ENCODE measurements at places on chromosomes 7 and 10. TPM values are rescaled to one million over a fixed set of nuclear protein-coding genes. Genes with fewer than 3 reads are reported as not detected.

DNA sequence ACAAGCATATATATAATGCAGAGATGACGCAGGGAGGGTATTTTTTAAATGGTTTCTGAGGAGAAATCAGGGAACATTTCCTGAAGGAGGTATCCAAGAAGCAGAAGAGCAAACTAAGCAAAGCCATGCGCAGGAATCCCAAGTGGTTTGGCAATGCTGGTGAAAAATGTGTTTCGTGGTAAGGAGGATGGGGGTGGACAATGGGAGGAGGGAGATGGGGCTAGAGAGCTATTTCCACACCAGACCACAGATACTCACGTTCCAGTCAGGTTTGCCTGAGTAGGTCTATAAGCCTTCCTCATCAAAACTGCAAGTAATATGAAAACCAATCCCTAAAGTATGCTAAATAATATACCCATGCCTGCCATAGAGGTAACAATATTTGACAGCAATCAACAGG is 223.7 kb upstream of the MKLN1 start:
- no peak for DNase-seq

DNA sequence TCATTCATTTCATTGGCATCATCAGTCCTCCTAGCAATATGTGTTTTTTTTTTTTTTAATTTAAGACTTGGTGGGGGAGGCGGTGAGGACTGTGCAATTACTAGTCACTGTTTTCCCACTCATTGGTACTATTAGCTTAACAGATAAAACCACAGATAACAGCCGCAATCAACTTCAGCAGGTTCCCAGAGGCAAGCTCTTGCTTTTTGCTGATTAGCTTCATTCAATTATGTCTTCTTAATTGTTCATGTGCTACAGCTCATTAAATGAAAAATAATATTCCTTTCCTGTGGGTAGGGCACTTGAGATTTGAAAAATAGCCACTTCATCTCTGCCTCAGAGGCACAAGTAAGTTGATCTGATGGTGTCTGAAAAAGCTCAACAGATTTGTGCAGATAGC is 215.5 kb downstream of the PCDH15 start:
- DNase-seq: no peak

DNA sequence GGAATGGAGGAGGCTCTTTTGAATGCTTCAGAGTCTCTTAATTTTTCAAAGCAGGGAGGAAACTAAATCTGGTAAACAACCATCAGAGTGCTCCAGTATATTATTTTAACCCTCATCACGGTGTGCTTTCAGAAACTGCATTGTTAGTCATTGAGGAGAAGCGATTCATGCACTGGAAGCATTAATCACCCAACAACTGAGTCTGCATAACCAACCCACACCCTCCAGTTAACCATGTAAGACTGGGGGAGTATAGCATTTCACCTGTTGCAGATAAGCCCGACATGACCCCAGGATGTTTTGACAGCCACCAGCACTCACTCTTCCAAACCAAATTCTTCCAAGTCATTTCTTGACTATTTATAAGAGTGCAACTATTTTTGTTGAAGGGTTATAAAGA is 257.6 kb downstream of the GATA3 start:
- no peak for DNase-seq

DNA sequence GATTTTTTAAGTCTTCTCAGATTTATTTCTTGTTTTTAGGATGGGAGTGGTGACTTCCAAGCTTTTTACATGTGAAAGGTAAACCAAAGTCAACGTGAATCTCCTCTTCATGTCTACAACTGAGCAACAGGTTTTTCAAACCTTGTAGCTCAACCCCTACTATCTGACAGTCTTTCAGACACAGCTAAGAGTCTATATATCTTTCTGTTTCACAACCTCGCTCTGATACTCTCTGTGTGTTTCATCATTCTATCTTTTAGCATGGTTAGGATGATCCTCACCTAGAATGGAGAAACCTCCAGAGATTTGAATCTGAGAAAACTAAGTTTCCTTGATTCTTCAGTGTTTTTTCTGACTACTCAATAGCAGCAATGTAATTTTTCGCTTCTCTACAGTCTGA is 96.1 kb downstream of the EPDR1 start:
- DNase-seq: no peak

PDE1C gene
- total RNA-seq: 13.1 TPM

DNA sequence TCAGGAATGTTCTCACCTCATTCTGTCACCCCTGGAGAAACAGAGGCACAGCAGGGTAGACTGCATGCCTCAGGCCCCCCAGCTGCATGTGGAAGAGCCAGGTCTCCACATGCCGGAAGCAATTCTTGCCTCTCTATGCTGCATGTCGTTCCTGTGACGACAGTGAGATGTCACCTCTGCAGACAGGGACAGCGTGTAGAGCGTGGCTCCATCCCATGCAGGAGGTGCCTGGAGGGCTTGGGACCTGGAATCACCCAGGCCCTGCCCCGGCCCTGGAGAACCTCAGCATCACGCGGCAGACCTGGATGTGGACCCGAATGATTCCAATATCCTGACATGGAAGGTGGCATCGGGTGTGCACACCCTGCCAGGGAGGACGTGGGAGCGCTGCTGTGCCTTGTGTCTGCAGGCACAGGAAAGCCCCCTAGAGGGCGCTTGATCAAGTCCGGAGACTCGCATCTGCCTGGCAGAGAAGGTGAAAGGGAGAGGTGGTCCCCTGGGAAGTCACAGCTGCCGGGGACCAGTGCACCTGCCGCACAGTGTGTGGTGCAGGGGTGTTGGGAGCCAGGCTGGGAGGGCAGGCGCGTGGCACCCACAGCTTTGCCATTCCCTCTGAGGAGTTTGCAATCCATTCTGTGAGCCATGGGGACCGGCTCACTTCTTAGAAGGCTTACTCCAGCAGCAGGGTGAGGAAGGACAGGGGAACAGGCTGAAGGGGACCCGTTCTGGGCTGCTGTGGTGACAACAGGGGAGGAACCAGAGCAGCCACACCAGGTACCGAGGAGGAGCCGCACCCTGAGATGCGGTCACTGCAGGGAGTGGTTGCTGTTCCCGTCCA is 45.3 kb upstream of the EN2 start:
- no peak for DNase-seq

CCNY gene
- 25.7 TPM for total RNA-seq

DNA sequence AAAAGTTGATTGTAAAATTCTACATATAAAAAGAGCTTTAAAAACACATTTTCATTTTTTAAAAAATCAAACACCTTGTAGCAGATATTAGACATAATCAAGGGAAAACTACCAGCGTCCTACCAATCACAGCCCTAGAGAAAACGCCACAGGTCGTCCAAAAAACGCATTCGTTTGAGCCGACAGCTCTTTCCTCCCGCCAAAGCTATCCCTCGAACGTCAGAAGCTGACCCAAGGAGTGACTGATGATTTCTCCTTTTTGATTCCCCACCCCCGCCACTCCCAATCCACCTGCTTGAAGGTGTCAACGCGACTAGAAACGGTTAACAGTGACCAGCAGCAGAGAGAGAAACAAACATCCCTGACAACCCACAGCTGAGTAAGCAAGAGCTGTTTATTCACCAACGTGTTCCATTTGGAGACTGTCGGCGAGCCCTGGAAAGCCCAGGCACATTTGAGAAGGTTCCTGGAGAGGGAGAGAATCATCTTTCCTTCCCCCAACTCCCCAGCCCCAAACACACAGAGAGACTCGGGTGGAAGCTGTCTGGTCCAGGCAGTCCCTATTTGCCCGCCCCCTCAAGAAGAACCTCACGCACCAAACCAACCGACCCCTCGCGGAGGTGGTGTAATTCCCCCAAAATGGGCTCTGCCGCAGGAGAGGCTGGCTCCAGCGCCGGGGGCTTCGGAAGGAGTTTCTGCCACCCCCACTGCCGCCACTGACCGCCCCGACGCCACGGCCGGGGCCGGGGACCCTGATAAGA is 622 bp downstream of the CPEB3 start:
- no peak for DNase-seq

DNA sequence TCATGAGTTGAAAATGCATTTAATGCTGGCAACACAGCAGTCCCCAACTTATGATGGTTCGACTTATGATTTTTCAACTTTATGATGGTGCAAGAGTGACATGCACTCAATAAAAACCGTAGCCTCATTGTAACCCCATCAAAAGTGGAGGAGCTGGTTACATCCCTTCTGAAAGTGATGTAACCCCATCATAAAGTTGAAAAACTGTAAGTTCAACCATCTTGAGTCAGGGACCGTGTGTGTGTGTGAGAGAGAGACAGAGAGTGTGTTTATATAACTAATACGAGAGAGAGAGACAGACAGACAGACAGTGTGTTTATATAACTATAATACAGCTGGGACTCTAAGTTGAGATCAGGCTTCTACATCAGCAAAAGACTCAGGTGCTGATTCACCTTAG is 21.0 kb downstream of the ANXA11 start:
- no peak for DNase-seq

DNA sequence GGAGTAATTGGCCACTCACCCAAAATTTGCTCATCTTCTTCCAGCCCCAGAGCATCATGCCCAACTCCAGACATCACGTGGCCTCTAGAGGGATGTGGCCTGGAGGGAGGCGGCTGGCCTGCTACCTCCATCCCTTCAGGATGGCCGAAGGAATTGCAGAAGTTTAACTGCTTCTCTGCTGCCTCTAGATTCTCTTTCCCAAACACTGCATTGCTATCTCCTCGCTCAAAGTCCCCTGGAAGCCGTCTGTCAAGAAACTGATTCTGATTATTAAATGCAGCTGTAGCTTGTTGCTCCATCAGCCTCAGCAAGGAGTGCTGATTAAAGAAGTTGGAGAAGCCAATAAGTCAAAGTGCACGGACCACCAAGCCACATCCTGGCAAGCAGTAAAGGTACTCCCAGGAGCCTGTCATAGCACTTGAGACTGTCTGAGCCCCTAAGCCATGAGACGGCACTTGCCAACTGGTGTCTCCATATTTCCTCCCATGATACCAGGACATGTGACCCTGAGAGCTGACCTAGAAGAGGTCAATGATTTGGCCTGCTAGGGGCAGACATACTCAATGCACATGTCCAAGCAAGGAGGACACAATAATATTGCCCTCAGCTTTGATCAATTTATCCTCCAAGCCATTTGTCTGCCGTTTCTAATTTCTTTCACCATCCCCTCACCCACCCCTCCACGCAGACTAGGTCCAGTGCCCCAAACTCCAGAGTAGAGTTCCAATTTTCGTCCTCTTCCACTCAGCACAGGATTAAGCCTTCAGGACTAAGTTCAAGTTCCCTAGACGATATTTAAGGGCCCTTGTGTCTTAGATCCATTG is 84.2 kb downstream of the TBXAS1 start:
- DNase-seq: no peak

HOXA3 gene
- total RNA-seq: 7.7 TPM

NPSR1 gene
- not detected for total RNA-seq

SEMA3C gene
- 108 TPM for total RNA-seq
